Fibroblast of the aortic adventitia (primary cell): ENCODE measurements at places on chromosomes 12 and 14. TPM values are rescaled to one million over a fixed set of nuclear protein-coding genes. Genes with fewer than 3 reads are reported as not detected.

Gene HOTAIR
- total RNA-seq, result not detected in 2 replicates

Gene SMIM41
- 0.27 and 0.98 TPM in 2 replicates for total RNA-seq

Gene OR10P1
- total RNA-seq, result not detected in 2 replicates

Gene POC1B
- 2.8 and 19.3 TPM in 2 replicates for total RNA-seq

Gene GLTP
- total RNA-seq, result 15.8 and 55.1 TPM in 2 replicates

Gene KCNA5
- not detected in 2 replicates for total RNA-seq

Gene TSHR
- not detected in 2 replicates for total RNA-seq

Gene KIAA0586
- total RNA-seq, result 22.5 and 45.2 TPM in 2 replicates

Gene PTMS
- total RNA-seq, result 61.6 and 575 TPM in 2 replicates

Gene TAS2R31
- 6.2 and 13.6 TPM in 2 replicates for total RNA-seq

Gene MTHFD1
- total RNA-seq, result 12.2 and 73.1 TPM in 2 replicates

Gene ART4
- 0.36 TPM in 1 of 2 replicates, not detected in the other for total RNA-seq

Gene CEBPE
- not detected in 2 replicates for total RNA-seq

Gene TCL1B
- total RNA-seq, result 0.98 TPM in 1 of 2 replicates, not detected in the other
